Neuronal stem cell (in vitro differentiated cells): ENCODE measurements at places on chromosomes 6 and 20.

DNA sequence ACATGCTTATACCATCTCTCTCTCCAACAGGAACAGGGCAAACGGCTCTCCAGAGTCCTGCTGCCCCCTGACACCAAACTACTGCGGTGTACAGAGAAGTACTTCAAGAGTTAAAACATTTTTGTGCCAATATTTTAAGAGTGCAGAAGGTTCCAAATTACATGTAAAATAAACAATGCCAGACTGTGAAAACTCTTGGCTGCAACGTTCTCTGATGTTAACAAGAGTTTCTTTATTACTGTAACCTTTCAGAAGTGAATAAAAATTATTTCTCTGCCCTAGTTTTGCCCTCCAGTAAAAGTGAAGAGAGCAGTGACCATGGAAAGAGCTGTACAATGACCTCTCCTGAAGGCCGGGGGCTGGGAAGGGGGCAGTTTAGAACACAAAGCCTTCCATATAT lies 41.4 kb upstream of the FAM83C start:
- DNase-seq = no peak

DNA sequence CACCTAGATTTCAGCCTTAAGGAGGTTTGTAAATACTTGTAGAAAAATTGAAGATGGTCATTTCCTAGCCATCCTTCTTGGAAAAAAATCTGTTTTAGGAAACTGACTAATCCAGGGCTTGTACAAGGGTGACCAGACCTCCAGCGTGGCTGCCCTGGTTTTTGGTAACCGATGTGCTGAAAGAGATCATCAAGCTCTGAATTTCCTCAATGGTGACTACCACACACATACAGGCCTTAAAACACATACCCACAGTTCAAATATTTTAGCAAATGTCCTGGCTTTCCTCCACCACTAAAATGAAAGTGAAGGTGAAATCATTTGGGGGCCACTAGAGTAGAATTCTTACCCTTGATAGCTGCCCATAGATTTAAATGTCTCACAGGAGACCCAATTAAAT lies 215.3 kb upstream of the SUPT3H start:
- DNase-seq = no peak

GRCh38 chr6:135647521-135647920 lies 150.0 kb upstream of the AHI1 start:
- DNase-seq = no peak

DNA sequence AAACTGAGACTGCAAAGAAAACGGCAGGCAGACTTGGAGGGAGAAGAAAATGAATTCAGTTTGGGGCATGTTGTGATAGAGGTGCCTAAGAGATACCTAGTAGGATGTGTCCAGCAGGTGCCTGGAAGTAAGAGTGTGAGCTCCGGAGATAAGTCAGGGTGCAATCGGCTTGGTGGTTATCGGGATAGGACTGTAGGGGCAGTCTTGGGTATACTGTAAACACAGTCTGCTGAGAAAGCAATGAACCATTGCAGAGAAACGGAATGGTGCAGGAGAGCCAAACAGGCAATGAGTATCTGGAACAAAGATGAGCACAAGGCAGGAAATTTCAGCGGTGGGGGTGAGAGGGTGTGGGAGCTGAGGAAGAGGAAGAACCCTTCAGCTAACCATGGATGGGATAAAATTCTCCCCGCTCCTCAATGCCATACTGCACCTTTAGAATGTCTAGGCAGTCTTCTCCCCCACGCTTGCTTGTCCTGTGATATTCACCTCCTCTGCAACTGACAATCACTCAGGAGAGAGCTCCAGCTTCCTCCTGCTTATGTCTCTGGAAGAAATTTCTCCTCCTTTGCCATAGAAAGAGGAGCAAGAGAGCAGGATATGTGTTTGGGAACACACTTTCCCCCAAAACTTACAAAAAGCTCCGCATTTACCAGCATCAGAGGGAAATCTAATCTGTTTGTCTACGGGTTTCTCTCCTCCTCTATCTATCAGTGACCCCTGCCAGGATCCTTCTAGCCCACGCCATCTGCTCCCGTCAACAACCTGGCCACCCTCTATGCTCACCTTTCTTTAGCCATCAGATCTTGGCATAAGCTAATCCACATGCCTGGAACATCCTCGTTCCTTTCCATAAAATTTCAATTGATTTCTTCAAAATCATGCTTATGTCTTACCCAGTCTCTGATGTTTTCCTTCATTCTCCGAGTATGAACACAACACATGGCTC lies 381.7 kb upstream of the JARID2 start:
- DNase-seq = no peak

DNA sequence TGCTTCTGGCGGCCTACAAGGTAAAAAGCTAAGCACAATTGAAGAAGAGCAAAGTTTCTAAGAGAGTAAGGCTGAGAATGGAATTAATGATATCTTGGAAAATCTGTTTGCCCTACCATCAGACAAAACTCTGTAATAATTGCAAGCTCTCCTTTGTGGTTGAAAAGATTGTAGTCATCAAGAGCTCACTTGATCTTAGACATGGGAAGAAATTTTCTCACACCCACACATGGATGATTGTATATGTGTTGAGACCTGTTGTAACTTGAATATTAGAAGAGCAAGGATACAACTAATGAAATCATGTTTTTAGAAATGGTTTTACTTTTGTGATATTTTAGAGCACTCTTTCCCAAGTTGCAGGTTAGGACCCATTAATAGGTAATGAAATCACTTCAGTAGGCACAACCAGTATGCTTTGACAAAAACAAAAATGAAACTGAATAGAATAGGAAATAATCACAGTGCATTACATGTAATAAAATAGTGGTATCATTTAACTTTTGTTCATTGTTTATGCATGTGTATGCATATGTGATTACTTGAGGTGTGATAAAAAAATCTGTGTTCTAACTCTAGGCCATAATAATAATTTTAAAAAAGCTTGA lies 14.0 kb downstream of the DCBLD1 start:
- no peak for DNase-seq

DNA sequence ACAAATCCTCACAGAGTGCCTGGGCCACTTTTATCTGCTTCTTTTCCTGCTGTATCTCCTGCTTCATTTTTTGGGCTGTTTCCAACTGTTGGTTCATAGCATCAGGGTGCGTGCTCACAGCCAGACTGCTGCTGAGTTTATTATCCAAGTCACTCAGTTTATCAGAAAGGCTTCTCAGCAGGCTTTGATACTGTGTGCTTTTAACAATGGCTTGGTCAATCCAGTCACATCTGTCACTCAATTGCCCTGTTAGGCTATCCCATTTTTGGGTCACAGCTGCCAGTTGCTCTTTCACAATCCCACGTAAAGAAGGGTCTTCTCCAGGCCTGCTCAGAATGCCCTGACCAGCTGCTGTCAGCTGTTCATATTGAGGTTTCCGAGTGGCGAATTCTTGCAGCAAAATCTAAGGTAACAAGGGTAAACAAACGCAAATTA lies 87.2 kb downstream of the DST start:
- DNase-seq = no peak

GRCh38 chr6:137693711-137694110 lies 173.3 kb upstream of the TNFAIP3 start:
- DNase-seq = no peak
